Activated CD8-positive, alpha-beta memory T cell treated with anti-CD3 and anti-CD28 coated beads for 1 hour (primary cell): ENCODE measurements at places on chromosomes 4 and X.

- DNase-seq = no peak
These were observed 79.5 kb upstream of the SLIT2 start for GRCh38 chr4:20172070-20172760.

- no peak for DNase-seq
These were observed 40.0 kb upstream of the ANK2 start for GRCh38 chr4:113009461-113009860.

DNA sequence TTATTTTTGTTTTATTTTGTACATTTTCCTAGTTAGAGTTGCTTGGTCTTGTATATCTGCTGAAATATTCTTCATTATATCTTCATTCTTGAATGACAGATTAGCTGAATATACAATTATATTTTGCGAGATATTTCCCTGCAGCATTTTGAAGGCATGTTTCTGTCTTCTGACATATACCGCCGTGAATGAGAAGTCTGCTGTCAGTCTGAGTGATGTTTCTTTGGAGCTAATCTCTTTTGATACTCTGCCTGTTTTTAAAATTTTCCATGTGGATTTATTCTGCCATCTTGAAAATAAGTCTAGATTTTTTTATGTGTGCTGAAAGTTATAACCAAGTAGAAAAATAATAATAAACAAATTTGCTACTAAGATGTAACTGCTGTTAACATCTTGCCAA is 148.5 kb downstream of the MAGEC1 start:
- no peak for DNase-seq

DNA sequence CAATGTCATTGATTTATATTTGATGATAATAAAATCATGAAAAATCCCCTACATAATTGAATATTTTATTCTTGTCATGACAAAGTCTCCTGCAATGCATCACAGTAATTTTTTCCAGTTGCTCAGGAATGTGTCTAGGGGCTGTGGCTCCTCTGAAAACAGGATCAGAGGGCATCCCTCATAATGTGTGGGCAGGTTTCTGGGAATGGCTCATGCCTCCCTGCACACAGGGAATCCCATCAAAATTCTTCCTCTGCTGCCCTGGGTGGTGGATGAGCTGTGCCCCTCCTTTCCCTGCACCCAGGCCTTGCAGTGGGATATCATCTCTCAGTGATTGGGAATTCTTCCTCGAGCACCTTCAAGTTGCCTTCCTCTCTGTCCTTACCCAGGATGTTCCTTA is 20.4 kb upstream of the PUDP start:
- no peak for DNase-seq

GRCh38 chrX:153686711-153687110 is 1.0 kb upstream of the SLC6A8 start:
- no peak for DNase-seq

DNA sequence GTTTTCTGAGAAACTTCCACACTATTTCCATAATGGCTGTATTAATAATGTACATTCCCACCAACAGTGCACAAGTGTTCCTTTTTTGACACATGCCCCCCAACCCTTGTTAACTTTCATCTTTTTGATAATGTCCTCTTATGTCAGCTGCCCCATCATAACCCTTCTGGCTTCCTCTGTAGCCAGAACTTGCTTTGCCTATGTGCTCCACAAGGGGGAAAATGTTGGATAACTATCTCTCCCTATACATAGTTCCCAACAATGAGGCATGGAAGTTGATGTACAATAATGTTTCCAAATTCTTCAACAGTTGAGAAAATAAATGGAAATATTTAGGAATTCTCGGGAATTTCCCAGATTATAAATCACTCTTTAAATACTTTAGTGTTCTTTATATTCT is 142.9 kb downstream of the ASB9 start:
- no peak for DNase-seq

DNA sequence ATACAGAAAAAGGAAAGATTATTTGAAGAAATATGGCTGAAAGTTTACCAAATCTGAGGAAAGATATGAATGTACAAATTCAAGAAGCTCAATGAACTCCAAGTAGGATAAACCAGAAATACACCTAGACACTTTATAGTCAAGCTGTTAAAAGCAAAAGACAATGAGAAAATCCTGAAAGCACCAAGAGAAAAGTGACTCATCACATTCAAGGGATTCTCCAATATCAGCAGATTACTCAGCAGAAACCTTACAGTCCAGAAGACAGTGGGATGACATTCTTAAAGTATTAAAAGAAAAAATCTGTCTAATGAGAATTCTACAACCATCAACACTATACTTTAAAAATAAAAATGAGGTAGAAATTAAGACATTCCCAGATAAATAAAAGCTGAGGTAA is 223.8 kb upstream of the ZCCHC13 start:
- no peak for DNase-seq

DNA sequence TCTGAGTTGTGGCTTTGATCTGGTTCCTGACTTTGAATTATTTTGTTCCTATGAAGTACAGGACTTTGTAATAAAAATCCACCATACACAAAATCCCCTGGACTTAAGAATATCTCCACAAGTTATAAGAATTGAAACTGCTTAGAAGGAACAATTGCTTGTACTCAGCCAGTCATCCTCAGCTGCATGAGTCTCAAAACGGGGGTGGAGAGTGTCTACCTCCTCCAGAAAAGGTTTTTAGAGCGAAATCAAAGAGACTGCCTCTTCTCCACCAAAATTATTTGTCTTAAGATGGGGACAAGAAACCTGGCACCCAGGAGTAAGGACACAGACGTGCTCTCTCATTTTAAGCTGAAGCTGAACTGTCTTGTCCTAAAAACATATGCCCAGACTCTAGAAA is 74.7 kb downstream of the SNCA start:
- no peak for DNase-seq

GRCh38 chr4:160375772-160376452 is 1273.0 kb downstream of the RAPGEF2 start:
- DNase-seq = no peak

DNA sequence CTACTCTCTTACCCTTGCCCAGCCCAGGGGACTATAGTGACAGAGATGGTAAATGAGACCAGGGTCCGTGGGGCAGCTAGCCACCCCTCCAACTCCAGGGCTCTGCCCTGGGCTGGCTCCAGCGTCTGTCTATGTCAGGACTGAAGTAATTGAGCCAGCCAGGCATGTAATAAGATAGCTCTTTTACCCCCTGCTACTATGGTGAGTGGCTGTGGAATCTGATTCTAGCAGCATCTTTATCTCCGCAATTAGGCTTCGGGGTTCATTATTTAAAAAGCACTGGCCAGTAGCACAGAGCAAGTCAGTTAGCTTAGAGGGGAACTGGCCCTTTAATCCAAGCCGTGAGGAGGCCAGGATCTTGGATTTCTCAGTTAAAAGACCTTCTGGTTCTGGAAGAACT is 123.3 kb upstream of the RAI2 start:
- no peak for DNase-seq

DNA sequence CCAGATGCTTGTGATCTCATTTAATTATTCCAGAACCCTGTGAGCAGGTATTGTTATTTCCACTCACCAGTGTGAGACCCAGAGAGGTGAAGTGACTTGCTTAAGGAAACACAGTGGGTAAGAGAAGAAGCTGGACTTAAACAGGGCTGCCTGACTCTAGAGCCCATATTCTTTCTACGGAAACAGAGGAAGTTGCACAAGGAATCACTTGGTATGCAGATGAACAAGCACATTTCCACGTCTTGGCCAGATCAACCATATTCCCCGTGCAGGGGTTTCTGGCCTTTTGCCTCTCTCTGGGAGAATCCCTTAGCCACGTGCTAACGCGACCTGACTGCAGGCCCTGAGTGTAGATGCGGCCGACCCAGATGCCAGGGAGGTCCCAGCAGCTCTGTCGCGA is 195.5 kb upstream of the ATP6AP2 start:
- no peak for DNase-seq

DNA sequence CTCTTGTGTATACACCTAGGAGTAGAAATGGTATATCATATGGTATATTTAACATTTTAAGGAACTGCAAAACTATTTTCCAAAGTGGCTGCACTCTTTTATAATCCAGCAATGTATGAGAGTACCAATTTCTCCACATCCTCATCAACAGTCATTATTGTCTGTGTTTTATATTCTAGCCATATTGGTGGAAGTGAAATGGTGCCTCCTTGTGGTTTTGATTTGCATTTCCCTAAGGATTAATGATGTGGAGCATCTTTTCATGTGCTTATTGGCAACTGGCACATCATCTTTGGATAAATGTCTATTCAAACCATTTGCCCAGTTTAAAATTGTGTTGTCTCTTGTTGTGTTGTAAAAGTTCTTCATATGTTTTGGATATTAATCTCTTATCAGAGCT is 9.6 kb downstream of the BMP15 start:
- DNase-seq = no peak

DNA sequence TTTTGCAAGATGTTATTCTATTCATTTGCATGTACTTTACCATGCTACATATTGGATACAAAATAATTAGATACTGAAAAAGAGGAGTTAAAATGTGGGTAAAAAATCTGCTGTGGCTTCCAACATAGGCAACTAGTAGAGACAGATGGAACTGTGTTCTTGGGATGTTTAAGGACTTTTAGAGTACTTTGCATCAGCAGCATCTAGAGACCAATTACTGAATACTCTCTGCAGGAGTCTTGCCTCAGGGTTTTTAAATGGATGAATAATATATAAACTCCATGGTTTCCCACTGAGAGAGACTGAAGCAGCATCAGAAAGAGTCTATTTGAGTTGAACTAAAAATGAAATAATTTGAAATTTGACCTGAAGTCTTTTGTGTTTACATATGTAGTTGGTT is 676.7 kb downstream of the GALNTL6 start:
- no peak for DNase-seq

- no peak for DNase-seq
These were observed 61.5 kb upstream of the EXOC1L start for GRCh38 chr4:55758066-55758465.

DNA sequence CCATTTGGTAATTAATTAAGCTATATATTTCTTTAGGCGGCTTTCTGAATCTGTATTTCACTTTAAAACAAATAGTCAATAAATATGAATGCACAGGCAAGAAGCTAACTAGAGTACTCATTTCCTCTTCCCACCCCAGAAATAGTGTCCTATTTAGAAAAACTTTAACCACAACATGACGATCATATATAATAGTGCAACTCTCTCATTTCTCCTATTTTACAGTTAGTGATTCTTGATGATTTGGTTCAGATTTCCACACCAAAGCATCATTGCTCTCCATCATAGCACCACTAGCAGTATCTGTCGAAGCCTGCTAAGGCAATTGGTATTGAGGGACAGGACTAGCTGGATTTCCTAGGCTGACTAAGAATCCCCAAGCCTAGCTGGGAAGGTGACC is 184.0 kb upstream of the GALNTL6 start:
- no peak for DNase-seq

DNA sequence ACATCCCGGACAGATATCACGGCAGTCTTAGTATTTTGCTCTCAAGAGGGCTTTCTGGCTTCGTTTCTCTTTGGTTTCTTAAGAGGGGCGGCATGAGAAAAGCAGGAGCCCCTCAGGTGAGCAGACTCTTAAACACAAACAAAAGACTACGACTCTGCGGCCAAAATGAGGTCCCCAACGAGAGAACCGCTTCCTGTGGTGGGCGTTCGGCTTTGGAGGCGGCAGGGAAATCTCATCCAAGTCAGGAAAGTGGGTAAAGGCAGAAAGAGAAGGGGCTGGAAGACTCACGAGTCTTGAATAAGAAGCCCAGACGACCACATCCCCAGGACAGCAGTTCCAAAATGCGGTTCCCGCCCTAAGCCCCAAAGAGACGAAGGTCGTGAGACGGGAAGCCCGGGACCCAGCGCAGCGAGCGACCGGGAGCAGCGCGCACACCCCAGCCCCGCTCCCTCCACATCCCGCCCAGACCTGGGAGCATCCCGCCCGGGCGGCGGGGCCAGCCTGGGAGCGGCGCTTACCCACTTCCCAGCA is 409 bp downstream of the UGDH start:
- no peak for DNase-seq

- DNase-seq = no peak
These were observed 22.8 kb upstream of the CSTF2 start for GRCh38 chrX:100797359-100797758.

DNA sequence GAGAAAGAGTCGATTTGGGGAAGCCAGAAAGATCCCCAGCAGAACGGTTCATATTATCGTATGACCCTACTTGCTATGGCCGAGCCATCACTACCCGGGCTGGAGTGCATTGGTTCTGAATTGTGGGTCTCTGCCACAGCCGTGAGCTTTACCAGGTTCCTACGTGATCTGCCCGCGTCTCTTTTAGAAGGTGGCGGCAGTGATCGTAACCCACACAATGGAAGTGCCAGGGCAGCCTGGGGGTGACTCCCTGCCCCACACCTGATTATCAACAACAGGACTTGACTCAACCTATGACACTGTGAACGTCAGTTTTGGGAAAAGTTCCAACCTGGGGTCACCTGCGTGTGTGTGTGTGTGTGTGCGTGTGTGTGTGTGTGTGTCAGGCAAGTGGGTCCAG is 90.8 kb downstream of the SHOX start:
- no peak for DNase-seq

- no peak for DNase-seq
These were observed 47.2 kb downstream of the CLOCK start for GRCh38 chr4:55499495-55499894.

DNA sequence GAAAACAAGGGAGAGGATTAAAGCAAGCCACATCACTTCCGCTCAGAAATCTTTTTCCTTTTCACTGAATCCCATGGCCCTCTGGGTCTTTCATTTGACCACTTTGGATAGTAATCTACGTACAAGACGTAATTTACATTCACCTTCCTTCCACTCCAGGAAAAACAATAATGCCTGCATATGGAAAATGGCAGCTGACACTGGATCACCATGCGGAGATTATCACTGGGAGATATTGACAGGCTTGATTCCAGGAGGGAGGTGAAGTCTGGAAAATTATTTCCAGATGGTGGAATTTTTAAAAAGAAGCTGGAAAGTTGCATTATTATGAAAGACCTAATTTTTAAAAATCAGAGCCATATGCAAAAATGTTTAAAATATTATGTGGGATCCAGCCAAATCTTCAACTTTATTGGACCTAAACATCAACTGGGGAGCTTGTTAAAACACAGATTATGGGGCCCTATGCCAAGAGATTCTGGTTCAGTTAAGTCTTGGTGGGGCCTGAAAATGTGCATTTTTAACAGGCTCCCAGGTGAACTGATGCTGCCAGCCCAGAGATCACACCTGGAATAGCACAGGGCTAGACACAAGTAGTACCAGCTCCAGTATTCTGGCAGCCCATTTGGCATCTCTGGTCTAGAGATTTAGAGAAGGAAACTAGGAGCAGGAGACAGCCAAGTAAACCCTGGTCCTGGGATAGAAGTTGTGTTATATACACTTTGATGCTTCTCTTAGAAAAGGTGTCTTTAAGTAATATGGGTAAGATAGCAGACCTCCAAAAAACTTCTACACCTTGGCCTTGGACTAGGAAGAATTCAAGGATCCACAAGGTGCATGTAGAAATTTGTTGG is 290.3 kb upstream of the LDB2 start:
- DNase-seq = no peak

GRCh38 chr4:47373174-47373573 is 90.3 kb downstream of the COMMD8 start:
- no peak for DNase-seq

GRCh38 chrX:111262086-111262485 is 8.2 kb downstream of the CAPN6 start:
- DNase-seq = no peak

GRCh38 chr4:25860586-25861279 is 2.1 kb downstream of the SEL1L3 start:
- DNase-seq = no peak

GRCh38 chrX:141701072-141701471 is 2.5 kb upstream of the SPANXD start:
- no peak for DNase-seq

- DNase-seq = no peak
These were observed 23.3 kb downstream of the RPGR start for GRCh38 chrX:38304010-38304409.
